Globus pallidus (tissue), 1 donor: ENCODE measurements at places on chromosomes 6 and 20.

DNA sequence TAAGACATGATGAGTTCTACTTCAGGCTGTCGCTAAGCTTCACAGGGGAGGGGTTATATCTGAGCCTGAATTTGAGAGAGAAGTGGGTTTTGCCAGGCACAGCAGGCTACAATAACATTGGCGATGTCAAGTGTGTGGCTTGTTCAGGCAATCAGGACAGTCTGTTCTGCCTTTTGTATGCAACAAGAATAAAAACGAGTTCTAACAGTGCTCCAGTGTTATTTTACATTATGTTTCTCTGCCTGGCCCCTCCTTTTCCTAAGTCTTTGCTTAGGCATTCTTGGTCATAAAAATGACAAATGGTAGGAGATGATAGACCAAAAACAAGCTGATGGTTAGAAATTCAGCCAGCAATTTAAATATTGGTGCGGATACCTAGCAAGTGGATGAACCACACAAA, 26.8 kb downstream of the PAQR8 start:
- peak; percentile 73 for DNase-seq

- no peak for DNase-seq
These were observed 13.0 kb upstream of the SYNDIG1 start for GRCh38 chr20:24456398-24456781.

- peak; percentile 52 for DNase-seq
These were observed 48.4 kb downstream of the USP49 start for GRCh38 chr6:41846666-41847237.

- no peak for DNase-seq
These were observed 115.8 kb upstream of the SPTLC3 start for GRCh38 chr20:12893019-12893418.

GRCh38 chr20:32986331-32986966, 17.8 kb downstream of the SUN5 start:
- DNase-seq, result no peak

DNA sequence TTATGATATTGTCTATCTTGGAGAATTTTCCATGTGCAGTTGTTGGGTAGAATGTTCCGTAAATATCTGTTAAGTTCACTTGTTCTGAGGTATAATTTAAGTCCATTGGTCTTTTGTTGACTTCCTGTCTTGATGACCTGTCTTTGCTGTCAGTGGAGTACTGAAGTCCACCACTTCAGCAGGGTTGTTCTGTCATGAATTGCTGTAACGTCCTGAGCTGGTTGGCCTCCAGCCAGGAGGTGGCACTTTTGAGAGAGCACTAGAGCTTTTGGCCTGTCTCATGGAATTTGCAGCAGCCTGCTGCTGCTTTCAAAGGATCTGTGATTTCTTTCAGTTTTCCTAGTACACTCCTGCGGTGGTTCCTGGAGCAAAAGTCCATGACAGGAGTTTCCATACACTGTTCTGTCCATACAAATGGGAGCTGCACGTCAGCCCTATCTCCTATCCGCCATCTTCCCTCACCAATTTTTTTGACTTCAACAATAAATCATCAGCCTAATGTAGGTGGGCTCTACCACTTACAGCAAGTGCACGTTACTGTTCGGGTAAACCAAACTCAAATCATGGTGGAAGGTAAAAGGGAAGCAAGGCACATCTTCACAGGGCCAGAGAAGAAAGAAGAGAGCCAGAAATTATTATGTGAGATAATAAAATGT, 46.9 kb upstream of the TRERF1 start:
- no peak for DNase-seq

GRCh38 chr20:34824806-34825529, 483 bp downstream of the NCOA6 start:
- peak; percentile 69 for DNase-seq

GRCh38 chr20:50215926-50216325, 25.3 kb downstream of the CEBPB start:
- DNase-seq, result no peak

DNA sequence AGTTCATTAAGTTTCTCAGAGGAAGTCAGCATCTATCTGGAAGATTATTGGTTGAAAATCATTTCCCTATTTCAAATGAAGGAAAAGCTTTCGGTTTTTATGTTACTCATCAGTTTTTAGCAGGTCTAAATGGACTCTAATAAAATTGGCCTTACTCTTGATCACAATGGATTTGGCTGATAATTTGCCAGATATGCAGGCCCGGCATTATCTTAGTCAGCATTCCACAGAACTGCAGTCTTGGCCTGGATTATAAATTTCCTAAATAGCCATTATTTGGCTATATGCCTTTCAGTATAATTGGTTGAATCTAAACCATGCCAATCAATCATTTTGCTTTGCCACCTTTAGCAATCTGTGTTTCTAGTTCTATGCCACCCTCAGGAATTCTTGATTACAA, 91.7 kb upstream of the KCNQ5 start:
- DNase-seq, result no peak

GRCh38 chr20:3133155-3133554, 26.5 kb downstream of the FASTKD5 start:
- no peak for DNase-seq

DNA sequence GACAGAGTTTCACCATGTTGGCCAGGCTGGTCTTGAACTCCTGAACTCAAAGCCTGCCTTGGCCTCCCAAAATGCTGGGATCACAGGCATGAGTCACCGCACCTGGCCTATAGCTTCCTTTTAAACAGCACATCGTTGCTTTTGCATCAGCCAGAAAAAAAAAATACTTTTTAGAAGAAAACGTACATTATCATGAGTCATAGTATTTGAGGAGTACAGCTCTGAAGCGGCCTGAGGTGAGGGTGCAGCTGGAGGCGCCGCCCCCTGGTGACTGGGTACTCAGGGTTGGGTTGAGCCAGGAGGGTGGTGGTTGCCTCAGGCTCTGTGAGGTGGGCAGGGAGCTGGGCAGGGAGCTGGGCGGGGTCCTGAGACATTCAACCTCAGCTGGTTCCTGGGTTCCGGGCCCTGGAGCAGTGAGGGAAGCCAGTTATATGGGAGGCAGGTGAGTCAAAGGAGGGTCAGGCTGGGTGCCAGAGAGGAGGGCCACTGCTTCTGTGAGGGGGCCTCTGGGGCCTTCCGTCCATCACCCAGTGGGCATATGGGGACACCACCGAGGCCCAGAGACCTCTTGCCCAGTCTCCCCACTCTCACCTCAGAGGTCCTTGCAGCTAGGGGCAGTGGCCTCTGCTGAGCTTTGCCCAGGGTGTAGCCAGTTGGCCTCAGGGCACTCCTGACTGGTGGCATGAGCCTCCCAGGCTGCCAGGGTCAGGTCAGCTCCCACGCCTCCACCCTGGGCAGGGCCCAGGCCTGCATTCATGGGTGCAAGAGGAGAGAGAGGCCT, 11.7 kb upstream of the ID1 start:
- no peak for DNase-seq

GRCh38 chr20:20089018-20089417, 36.7 kb downstream of the CFAP61 start:
- no peak for DNase-seq

DNA sequence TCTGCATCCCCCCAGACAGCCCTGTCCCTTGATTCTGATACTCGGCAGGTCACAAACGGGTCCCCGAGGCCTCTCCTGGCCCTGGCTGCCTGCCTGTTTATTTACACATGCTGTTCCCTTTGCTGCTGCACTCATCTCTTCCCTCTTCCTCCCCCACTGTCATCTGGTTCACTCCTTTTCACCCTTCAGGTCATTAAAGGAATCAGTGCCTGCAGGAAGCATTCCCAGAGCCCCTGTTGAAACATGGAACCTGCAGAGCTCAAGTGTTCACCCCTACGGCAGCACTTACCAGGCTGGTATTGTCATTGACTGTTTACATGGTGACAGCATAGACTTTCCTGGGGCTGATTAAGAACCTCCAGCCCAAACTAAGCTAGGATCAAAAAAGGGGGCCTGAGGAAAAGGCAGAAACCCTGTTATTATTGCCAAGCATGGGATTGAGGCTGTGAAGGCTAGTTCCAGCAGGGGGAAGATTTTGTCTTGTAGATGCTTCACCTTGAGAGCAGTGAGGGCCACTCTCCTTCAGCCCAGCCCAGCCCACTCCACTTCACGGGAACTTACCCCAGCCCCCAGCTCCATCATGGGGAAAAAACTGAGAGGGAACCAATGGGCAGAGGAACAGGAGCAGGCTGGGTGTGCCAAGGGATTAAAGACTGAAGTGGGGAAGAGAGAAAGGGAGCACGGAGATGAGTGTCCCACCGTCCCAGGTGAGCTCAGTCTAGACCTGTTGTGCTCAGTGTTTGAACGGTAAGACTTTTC, 73.2 kb downstream of the JPH2 start:
- DNase-seq, result no peak

- DNase-seq, result no peak
These were observed 19.4 kb downstream of the SDHAF4 start for GRCh38 chr6:70586114-70586513.

- DNase-seq, result no peak
These were observed 74.0 kb upstream of the SULF2 start for GRCh38 chr20:47859278-47859677.

GRCh38 chr6:137738931-137739504, 128.0 kb upstream of the TNFAIP3 start:
- DNase-seq, result no peak

DNA sequence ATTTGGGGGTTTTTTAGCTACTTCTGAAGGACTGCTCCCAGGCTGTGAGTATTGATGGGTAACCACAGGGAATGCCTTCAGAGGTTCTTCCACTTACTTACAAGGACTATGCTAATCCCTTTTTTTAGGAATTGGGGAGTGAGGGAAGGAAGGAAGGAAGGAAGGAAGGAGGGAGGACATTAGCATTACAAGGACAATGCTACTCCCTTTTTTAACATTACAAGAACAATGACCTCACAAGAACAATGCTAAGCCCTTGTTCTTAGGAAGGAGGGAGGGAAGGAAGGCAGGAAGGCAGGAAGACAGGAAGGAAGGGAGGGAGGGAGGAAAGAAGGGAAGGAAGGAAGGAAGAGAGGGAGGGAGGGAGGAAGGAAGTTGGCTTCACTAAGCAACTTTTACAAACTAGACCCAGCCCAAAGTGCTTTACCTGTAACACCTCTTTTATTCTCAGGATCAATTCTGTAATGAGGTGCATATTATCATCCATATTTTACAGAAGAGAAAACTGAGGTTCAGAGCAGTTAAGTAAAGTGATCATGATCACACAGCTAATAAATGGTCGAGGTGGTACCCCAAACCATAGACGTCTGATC, 446.8 kb upstream of the JARID2 start:
- no peak for DNase-seq

GRCh38 chr6:54574671-54575070, 266.4 kb downstream of the TINAG start:
- DNase-seq, result no peak

GRCh38 chr6:98716341-98716740, 118.0 kb upstream of the POU3F2 start:
- DNase-seq, result no peak

DNA sequence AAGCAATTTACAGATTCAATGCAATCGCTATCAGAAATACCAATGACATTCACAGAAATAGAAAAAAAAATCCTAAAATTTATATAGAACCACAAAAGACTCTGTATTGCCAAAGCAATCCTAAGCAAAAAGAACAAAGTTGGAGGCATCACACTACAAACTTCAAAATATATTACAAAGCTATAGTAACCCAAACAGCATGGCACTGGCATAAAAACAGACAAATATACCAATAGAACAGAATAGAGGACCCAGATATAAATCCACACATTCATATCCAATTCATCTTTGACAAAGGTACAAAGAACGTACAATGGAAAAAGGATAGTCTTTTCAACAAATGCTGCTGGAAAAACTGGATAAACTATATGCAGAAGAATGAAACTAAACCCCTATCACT, 11.6 kb upstream of the NELFCD start:
- no peak for DNase-seq

- no peak for DNase-seq
These were observed 184.6 kb downstream of the ID4 start for GRCh38 chr6:20021795-20022194.

DNA sequence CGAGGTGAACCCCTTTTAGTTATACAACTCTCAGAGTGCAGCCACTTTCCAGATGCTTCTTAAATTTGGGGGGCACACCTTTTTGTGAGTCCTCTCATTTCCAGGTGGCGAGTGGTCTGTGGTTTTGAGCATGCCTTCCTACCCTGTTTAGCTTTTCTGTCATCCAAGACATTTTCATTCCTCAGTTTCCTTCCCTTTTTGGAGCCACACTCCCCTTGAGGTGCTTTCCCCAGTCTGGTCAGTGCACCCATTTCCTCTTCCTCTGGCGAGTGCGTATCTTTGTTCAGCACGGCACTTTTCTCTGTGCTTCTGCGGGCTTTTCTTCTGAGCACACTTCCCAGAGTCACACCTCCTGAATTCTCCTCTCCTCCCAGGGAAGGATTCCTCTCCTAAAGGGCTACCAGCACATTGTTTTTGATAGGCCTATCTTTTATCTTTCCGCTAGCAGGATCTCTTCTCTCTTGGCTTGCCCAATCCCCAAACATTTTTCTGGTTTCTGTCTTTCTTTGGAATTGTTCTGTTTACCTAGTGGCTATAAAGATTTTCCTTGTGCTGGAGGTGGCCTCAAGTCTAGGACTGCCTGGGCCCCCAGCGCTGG, 1.4 kb downstream of the PHF20 start:
- DNase-seq, result peak; percentile 49

- DNase-seq, result no peak
These were observed 1.3 kb upstream of the SIRPA start for GRCh38 chr20:1893721-1894470.

DNA sequence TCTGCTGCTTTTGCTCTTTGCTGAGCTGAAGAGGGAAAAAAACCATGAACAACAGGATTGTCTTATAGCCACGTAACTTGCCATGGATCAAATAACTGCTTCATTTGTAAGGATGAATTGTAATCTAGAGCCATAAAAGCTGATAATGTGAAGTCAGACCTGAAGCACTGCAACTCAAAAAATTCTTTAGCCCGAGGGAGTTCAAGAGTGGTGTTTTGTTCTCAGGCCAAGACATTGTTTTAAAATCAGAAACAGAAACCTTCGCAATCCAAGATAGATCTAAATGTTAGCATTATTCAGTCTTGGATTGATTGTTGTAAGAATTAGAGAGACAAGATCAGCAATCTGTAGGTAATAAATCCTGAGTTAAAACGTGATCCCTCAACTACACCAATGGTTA, at the start of gene TRAPPC3L:
TRAPPC3L (minus strand) TSS at position 34 of the 400 bp plus-strand sequence. CDS start 170 bp downstream, outside the sequence.
- no peak for DNase-seq

DNA sequence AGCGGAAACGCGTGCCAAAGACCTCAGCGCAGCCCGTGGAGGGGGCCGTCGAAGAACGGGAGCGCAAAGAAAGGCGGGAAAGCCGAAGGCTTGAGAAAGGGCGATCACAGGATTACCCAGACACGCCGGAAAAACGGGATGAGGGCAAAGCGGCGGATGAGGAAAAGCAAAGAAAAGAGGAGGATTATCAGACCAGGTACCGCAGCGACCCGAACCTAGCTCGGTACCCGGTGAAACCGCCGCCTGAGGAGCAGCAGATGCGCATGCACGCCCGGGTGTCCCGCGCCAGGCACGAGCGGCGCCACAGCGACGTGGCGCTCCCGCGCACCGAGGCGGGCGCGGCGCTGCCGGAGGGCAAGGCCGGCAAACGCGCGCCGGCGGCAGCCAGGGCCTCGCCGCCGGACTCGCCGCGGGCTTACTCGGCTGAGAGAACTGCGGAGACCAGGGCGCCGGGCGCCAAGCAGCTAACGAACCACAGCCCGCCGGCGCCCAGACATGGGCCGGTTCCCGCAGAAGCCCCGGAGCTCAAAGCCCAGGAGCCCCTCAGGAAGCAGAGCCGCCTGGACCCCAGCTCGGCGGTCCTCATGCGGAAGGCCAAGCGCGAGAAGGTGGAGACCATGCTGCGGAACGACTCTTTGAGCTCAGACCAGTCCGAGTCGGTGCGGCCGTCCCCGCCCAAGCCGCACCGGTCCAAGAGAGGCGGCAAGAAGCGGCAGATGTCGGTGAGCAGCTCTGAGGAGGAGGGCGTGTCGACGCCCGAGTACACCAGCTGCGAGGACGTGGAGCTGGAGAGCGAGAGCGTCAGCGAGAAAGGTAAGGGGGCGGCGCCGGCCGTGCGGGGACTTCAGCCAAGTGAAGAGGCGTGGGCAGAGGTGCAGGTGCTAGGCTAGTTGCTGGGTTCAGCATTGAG, 296.2 kb downstream of the RIMS1 start:
- peak; percentile 13 for DNase-seq
